ENCODE measurements at places on chromosomes 12 and 14.

DNA sequence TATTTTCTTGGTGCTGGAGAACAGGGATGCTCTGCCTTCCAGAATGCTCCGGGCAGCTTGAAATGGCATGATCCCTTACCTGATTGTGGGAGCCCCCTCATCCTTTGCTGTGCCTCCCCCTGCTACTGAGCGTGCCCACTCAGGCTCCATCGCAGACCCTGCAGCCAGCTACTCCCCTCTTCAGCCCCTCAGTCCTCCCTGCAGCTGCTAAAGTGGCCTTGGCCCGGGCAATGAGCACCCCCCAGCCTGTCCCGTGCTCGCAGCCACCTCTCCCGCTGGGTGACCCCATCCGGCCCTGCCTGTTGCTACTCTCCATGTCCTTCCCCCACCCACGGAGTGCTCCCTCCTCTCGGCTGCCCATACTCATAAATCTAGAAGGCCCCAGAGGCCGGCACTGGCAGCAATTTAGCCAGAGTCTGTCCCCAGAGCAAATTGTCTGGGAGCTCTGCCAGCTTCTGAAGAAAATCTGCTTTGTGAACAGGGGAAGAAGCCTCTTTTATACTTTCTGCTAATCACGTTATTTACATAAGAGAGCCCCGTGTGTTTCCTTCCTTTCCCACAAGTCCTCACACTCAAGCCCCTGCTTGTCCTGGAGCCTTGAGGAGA is 143.7 kb upstream of the FRMD6 start:
- no peak for DNase-seq

DNA sequence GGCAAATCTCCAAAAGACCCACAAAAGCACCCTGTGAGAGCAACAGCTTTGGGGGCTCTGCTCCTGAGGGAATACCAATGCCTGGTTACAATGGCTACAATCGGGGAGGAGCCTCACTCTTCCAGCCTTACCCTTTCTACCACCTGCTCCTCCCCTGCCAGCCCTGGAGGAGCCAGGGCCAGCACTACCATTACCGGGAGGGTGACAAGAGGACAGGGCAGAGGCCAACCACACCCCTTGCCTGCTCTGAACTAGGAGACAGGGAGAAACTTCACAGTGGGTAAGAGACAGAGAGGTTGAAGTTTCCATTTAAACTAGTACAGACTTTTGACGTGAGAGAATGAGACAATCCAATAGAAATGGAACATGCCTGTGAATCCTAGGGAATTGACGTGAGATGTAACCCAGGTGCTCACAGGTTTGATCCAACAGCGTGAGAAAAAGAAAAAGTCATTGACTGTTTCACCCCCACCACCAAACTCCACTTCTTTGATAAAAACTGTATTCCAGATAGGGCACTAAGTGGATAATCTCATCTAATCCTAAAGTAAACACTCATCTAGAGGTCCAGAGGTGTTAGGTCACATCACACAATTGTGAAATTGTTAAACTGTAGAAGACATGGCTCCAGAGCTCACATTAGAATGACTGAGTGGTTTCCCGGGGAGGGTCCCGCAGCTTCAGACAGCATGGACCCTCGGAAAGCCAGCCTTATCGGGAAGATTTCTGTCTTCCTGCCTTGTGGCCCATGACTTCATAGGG is 8.4 kb upstream of the TC2N start:
- DNase-seq: no peak

DNA sequence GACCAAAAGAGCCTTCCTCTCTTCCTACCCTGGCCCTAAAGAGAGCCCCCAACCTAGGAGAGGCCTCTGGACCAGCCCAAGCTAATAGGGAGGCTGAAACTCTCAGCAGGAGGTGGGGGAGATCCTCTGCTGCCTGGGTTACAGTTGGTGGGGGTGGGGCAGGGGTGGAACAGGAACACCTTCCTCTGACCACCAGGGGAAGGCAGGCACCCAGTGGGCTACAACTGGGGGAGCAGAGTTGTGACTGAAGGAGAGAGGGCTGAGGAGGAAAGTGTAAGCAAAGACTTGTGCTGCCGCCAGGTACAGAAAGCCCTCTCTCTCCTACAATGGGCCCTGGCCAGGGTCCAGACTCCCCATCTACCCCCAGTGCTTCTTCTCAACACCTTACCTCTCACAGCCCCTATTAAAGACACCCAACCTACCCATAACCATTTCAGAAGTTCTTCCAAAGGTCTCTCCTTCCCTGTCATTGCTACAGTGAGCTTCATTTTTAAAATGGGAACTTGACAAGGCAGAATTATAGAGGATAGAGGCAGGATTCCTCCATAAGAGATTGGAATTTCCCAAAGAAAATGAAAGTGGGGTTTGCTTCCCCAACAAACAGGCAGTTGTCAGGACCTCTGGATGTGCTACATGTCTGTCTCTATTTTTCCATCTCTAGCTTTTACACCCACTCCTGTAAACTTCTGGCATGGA is 1.4 kb downstream of the MYO1A start:
- DNase-seq: no peak

GRCh38 chr12:65894088-65894487 is 69.8 kb downstream of the HMGA2 start:
- no peak for DNase-seq

GRCh38 chr14:68791078-68791901 is 1.6 kb downstream of the ZFP36L1 start:
- DNase-seq: no peak

GRCh38 chr14:26206640-26207039 is 391.2 kb downstream of the NOVA1 start:
- no peak for DNase-seq

- no peak for DNase-seq
Measured at GRCh38 chr14:77641534-77642341, 25.3 kb upstream of the SPTLC2 start.

Data from D721Med (cell line).